Esophagus squamous epithelium (tissue), 5 donors: ENCODE measurements at places on chromosomes 11 and 22. TPM values are rescaled to one million over a fixed set of nuclear protein-coding genes. Genes with fewer than 3 reads are reported as not detected.

The PTH gene
- not detected for total RNA-seq

The TTLL12 gene
- total RNA-seq: 211 TPM

The OR51E2 gene
- not detected for total RNA-seq

The TTC12 gene
- 2.2 TPM for total RNA-seq

The RPS6KA4 gene
- 69.8 TPM for total RNA-seq

The INS gene
- total RNA-seq: not detected

The PGA4 gene
- total RNA-seq: not detected

The AIP gene
- 32.2 TPM for total RNA-seq

DNA sequence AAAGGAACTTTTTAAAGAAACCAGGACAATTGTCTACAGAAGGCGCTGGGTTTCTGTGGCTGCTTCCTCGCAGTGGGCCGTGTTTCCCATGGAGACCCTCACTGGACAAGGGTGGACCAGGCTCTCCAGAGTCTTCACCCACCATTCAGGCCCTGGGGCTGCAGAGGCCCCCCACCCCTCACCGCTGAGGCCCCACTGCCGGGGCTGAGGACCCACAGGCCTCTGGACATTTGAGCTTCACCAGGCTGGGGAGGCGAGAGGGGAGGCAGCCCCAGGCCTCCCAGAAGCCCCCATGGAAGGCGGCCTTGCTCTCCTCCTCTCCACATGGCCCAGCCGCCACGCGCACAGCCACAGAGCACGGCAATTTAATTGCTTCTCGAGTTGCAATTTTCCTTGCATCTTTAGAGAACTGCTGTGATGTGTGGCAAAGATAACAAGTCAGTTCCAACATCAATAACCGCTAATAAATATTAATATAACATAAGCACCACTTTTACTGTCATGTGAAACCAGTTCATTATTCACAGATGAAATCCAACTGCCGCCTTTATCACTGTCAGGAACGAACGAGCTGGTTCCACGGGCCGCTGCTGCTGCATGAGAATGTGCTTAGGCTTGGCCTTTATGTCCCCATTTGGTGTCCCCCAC, 81.0 kb downstream of the PHF21B start:
- DNase-seq: no peak

GRCh38 chr11:28420099-28420498, 311.9 kb downstream of the METTL15 start:
- DNase-seq: no peak

- DNase-seq: no peak
Measured at GRCh38 chr22:50250555-50251476, at the start of gene HDAC10. HDAC10 (minus strand) TSS chr22:50251265; CDS start chr22:50251032, 233 bp downstream.

DNA sequence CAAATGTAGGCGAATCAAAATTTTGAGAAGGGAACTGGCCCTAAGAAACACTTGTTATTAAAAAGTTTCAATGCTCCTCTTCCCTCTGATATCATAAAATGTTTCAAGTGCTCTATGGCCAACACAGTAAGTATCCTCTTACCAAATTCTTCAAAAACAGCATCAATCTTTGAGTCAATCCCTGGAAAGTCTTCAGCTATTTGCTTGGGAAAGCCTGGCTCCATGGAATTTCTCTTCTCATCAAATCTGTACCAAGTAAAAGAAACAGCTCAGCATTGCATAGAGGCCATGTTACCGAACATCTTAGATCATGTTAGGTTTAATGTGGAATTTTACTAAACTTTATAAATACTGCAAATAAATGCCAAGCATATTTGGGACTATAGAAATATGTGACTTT, 6.3 kb downstream of the MMP3 start:
- DNase-seq: no peak

GRCh38 chr11:12426176-12426575, 48.8 kb downstream of the PARVA start:
- no peak for DNase-seq

DNA sequence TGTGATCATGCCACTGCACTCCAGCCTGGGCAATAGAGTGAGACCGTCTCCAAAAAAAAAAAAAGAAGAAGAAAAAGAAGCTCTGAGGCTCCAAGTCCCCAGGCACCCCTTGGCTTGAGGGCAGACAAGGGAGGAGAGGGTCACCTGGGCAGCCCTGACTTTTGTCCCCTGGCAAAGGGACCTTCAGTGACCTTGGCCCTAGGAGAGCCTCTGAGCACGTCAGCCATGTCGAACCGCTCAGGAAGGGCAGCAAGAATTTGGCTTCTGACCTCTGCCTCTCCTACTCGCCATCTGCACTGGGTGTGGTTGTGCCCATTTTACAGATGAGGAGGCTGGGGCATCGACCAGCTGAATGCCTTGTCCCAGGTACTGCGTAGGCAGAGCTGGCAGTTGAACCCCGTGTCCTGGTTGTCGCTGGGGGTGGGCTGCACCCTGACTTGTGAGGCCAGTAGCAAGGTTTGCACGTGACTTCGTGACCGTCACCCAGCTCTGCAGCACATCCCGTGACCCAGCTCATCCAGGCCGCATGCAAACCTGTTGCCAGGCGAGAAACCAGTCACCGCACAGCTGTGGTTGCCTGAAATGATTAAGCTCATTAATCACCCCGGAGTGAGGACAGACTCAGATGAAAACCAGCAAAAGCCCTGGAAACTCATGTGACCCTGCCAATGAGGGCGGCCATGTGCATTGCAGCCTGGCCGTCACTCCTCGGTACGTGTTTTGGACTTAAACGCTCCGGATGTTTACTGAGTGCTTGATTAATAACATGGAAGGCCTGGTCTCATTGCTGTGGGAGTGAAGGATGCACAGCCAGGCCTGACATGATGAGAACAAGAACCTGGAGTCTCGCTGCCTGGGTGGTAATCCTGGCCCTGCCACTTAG, 47.7 kb upstream of the PPP6R3 start:
- no peak for DNase-seq

DNA sequence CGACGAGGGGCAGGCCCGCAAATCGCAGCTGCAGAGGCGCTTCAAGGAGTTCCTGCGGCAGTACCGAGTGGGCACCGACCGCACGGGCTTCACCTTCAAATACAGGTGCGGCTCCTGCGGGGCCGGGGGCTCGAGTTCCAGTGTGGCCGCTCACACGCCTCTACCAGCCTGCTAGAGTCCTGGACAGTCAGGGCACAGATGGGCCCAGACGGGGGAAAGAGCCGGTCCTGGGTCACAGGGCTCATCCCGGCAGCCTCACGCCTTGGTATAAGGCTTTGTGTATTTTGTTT, 506 bp downstream of the MCM5 start:
- no peak for DNase-seq

DNA sequence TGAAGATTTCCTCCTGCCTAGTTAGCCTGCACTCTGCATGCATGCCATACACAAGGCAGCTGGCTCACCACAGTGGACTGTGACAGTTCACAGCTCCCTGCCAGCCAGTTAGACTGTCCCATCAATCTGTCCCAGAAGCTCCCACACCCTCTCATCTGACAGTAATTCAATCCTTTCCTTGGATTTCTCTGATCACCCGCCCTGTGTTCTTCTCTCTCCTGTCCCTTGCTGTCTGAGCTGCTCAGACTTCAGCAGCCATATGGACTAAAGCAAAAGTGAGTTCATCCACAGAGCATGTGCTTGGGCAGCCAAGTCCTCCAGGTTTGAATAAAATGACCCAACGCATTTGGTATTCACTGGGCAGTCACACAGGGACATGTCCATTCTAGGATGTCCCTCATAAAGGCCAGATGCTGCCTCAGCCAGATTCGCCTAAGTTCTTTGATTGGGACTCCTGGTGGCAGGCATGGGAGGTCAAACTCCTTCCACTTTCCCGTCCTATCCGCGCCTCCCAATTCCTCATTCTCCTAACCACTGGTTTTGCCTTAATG, 54.5 kb upstream of the ZBTB44 start:
- DNase-seq: no peak

GRCh38 chr11:126423743-126424142, 68.3 kb downstream of the ST3GAL4 start:
- DNase-seq: no peak

- DNase-seq: no peak
Measured at GRCh38 chr22:46582281-46582933, 37.8 kb upstream of the GRAMD4 start.

DNA sequence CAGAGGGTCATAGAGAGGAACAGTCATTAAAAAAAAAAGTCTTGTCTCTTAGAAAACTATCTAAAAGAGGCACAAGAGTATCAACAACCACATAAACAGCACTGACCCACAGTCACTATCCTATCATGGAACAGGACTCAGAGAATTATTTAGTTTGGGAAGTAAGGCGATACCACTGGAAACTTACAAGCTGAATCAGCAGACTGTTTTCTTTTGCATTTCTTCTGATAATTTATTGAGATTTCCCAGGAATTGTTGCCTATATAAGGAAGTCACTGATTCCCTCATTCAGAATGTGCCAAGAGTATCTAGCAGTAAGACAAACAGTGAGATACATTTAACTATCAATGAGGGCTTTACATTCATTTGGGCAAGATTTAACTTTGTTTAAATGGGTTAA, 304.1 kb downstream of the GUCY1A2 start:
- DNase-seq: no peak

GRCh38 chr11:47852053-47852452, 3.9 kb upstream of the NUP160 start:
- DNase-seq: no peak

- no peak for DNase-seq
Measured at GRCh38 chr22:24728790-24729637, 45.5 kb downstream of the PIWIL3 start.

GRCh38 chr11:69499918-69500284, 18.4 kb downstream of the LINC01488 start:
- no peak for DNase-seq

GRCh38 chr11:70027451-70027850, 50.7 kb upstream of the ANO1 start:
- no peak for DNase-seq

- DNase-seq: no peak
Measured at GRCh38 chr22:32341122-32341740, 16.4 kb upstream of the RFPL3 start.

DNA sequence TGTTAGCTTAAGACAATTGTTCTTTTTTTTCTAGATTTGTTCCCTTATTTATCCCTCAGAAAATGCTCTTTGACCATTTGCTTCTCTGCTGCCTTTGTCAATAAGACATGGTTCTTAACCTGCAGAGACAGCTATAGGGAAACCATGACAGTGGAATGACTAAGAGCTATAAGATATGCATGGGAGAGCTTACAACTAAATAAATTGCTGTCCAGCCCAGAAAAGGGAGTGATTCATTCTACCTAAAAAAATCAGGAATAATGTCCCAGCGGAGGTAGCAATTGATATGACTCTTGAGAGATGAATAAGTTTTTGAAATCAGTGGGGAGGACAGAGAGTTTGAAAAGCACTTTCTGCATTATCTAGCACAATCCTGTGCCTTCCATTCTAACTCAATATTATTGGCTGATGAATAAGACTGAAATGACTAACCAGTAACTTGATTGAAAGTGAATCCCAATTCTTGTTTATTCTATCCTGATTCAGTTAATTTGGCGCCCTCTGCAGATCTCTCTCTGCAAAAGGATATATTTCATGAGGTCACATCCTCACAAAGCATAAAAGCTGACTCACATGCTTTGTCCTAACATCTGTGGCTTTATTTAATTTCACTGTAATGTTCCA, 680.5 kb upstream of the API5 start:
- DNase-seq: no peak

- no peak for DNase-seq
Measured at GRCh38 chr11:63767565-63768236, 874 bp downstream of the ZFTA start.

- no peak for DNase-seq
Measured at GRCh38 chr11:76329983-76330382, 50.9 kb downstream of the THAP12 start.
